Fibroblast of skin of right quadriceps (primary cell): ENCODE measurements at places on chromosomes 2 and 18.

DNA sequence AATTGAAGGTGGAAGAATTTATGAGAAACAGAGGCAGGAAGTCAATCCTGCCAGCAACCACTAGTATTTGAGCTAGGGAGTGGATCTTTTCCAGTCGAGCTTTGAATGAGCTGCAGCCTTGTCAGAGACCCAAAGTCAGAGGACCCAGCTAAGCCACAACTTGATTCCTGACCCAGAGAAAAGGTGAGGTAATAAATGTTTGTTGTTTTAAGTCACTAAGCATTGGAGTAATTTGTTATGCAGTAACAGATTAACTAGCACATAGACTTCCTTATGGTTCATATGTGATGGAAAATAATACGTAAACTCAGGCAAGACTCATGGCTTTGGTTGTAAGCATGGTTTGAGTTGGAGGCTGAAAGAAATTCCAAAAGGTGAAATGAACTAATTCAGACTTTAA lies 21.6 kb downstream of the EFEMP1 start:
- DNase-seq: no peak

- DNase-seq: no peak
Measured at GRCh38 chr2:193774166-193774565, 1579.4 kb upstream of the TMEFF2 start.

- DNase-seq: no peak
Measured at GRCh38 chr2:102334486-102334885, 21.1 kb upstream of the IL18R1 start.

- DNase-seq: peak; percentile 60
Measured at GRCh38 chr2:222318026-222318711, 19.4 kb upstream of the PAX3 start.

- no peak for DNase-seq
Measured at GRCh38 chr2:178873912-178874311, 66.7 kb upstream of the TTN start.

- peak; percentile 85 for DNase-seq
Measured at GRCh38 chr2:220076734-220077133, 449.3 kb downstream of the SLC4A3 start.

GRCh38 chr2:239393941-239394340 lies 6.9 kb downstream of the HDAC4 start:
- peak; percentile 64 for DNase-seq

DNA sequence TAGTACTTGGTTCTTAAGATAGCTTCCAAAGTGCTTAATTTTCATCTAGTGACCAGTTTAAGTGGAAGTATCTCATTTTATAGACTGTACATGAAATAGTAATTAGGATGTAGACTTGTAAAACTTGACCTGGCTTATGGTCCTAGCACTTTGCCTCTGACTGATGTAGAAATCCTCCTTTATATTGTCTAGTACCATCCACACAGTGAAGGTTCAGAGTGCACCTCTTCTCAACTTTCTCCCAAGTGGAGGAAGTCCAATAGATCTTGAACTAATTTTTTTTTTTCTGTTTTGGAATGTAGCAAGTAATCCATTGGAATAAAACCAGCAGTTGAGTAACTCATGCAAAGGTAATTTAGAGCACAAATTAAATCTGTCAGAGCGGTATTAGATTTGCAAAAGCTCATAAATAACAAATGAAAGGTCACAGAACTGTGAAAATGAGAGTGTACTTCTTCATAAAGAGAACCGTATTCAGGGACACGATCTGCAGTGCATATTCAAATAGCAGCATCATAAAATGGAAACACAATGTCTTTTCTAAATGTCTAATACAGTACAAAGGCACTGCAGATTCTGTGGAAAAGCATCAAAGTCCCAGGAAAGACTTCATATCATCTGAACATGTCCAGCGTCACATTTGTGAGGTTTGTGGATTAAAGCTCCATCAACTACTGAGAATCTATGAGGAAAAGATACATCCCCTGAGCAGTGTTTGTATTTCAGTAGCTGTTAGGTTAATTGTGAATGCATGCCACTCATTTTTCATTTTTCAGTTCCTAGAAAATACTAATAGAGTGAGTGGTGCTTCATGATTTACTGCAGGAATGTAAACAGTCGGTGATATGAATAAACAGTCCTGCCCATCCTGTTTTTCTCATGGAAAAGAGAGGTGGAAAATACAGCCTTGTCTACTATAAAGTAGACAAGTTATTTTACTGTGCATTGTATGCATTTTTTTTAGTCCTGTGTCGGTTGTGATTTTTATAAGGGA lies 100.7 kb downstream of the LYPD6 start:
- DNase-seq: peak; percentile 46

- peak; percentile 76 for DNase-seq
Measured at GRCh38 chr18:59783138-59783537, 85.9 kb upstream of the CCBE1 start.

- no peak for DNase-seq
Measured at GRCh38 chr2:170714381-170715061, 616 bp upstream of the SP5 start.
